Left renal cortex interstitium (tissue), 4 donors: ENCODE measurements at places on chromosomes 3 and 15. TPM values are rescaled to one million over a fixed set of nuclear protein-coding genes. Genes with fewer than 3 reads are reported as not detected.
A peak's percentile ranks its signal among the peaks of the same experiment; 100 is the strongest.

RASGRP1 gene
- polyA plus RNA-seq: 10.5 TPM

STAC gene
- polyA plus RNA-seq: 9.1 TPM

APEH gene
- polyA plus RNA-seq: 136 TPM

ANP32A gene
- 289 TPM for polyA plus RNA-seq

GP5 gene
- polyA plus RNA-seq: 0.56 TPM

C3orf80 gene
- polyA plus RNA-seq: 0.31 TPM

MYZAP gene
- 5.4 TPM for polyA plus RNA-seq

PSTPIP1 gene
- 2.4 TPM for polyA plus RNA-seq

PPP1R14D gene
- polyA plus RNA-seq: 0.99 TPM

MUC4 gene
- 1.5 TPM for polyA plus RNA-seq

RPL14 gene
- 1,587 TPM for polyA plus RNA-seq

RBP2 gene
- 0.44 TPM for polyA plus RNA-seq

MST1R gene
- polyA plus RNA-seq: 1.4 TPM

ZIC4 gene
- polyA plus RNA-seq: not detected

RTP3 gene
- not detected for polyA plus RNA-seq

CHRM5 gene
- polyA plus RNA-seq: 0.38 TPM

EPHB1 gene
- 5.9 TPM for polyA plus RNA-seq

GUCA1C gene
- 0.21 TPM for polyA plus RNA-seq

TUSC7 gene
- 0.11 TPM for polyA plus RNA-seq

PIK3CB gene
- polyA plus RNA-seq: 30.6 TPM

SERINC4 gene
- polyA plus RNA-seq: not detected

DNA sequence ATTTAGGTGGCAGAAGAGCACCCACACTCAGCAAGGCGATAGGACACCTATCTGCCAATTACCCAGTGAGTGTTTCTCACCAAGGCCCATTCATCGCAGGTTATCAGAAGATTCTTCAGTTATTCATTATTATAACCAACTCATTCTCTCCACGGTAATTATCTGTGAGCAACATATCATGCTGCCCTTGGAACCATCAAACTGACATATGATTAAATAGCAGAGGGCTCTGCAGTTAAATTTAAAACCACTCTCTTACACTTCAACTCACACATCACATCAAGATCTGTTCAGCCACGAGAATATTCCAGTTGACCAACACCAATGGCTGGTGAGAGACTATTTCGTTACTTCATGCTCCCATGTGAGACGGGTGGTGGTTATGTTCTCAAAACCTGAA is 489.3 kb downstream of the ERC2 start:
- DNase-seq: no peak

DNA sequence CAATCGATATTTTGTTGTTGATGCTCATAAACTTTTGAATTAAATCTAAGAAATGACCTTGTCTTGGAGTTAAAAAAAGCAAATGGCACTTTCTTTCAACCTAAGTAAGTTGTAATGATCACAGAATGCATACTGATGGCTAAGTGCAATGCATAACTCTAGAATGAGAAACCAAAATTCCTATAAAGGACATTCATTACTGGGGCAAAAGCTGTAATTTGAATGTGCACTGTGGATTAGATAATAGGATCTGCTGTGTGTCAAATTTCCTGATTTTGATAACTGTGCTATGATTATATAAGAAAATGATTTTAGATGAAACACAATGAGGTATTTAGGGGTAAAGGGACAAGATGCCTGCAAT is 14.3 kb downstream of the SIAH2 start:
- DNase-seq: no peak

- DNase-seq: no peak
These were observed 42.0 kb upstream of the CHRM5 start for GRCh38 chr15:33926260-33926659.

DNA sequence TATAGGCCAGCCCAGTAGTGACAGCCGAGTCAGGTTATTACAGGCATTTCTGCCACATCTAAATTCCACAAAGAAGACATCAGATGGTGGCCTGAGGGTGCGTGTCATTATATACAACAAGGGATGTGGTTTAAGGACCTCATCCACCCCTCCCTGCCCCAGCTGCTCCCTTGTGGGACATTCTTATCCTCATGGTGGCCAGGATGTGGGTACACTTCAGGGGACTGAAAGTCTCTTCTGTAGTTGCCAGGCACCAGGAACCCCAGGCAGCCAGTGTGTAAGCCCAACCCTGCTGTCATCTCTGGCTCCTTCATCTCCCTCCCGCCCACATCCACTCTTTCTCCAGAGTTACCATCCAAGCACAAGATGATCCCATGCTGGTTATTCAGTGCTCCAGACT is 224.9 kb upstream of the TOPAZ1 start:
- no peak for DNase-seq

DNA sequence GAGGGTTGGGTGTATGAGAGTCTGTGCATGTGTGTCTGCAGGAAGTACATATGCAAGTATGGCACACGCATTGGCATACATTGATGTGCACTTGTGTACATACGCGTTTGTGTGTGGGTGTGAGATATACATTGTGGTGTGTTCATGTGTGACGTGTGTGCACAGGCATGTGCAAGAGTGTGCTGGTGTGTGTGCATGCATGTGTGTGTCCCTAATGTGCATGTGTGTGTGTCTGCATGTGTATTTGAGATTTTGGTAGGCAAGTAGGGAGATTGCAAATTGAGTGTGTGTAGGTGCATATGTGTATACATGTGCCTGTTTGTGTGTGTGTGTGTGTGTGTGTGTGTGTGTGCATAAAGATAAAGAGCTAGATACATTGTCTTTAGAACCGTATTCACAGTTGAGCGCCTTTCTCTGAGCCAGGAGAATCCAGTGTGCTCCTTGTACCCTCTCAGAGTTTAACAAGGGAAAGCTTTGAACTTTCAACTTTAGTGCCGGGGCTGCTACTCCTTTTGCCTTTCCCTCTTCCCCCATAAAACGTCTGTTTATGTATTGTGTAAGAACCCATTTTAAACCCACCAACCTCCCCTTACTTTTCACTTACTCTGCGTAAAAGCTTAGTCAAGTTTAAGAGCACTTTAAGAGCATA is 152.4 kb upstream of the CHL1 start:
- DNase-seq: no peak

DNA sequence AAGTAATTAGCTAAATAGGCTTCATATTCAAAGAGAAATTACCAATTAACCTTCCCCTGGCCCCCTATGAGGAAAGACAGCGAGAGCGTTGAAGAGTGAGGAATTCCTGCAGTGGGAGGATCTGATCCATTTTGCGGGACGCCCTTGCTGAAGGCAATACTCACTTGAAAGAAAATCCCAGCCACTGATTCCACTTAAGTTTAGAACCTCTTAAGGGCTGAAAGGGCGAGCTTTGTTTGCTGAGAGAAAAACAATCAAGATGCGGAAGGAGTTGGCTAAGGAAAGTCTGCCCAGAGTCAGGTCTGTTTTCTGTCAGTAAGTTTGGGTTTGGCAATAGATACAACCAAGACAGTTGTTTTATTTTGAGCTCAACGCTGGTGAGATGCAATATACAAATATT is 102.8 kb upstream of the GBE1 start:
- DNase-seq: no peak

DNA sequence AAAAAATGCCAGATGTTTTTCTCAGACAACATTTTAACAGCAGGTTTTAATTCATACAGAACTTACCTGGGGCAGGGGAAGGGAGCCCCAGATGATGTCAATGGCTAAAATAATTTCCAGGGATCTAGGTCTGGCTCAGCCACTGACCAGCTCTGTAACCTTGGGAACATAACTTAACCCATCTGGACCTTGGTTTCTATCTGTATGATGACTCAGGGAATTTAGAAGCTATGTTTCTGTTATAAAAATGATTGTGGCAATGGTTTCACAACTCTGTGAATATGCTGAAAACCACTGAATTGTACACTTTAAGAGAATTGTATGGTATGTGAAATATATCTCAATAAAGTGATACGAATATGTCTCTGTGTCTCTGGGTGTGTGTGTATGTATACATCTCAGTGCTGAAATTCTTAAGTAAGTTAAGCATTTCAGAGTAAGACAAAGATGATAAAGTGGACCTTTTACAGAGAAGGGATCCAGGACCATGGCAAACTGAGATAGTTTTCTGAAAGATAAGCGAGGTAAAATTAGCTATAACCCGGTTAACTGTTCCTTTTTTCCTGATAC is 2.9 kb downstream of the SH3GL3 start:
- no peak for DNase-seq

DNA sequence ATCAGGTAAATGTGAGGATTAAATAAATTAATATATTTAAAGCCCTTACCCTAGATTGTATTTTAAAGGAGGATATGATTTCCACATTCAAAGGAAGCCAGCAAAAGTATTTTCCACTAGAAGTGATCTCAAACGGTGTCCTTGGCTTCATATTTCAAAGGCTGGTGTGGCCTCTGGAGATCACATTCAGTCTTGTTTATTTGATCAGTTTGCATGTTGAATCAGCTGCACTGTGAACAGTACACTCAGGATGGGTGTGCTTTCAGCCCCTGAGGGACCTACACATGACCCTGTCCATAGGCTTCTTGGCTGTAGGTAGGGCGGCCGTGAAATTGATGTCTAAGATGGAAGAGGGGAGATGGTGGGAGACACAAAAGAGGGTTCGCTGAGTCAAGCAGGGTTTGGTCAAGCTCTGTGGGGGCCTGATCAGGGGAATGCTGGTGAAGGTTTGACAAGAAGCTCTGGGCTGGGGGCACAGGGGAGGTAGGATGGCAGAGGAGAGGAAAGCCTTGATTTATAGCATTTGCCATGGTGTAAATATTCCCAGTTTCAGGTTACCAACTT is 21.9 kb downstream of the CYP8B1 start:
- no peak for DNase-seq

GRCh38 chr3:61448378-61448777 is 113.0 kb upstream of the PTPRG start:
- no peak for DNase-seq

DNA sequence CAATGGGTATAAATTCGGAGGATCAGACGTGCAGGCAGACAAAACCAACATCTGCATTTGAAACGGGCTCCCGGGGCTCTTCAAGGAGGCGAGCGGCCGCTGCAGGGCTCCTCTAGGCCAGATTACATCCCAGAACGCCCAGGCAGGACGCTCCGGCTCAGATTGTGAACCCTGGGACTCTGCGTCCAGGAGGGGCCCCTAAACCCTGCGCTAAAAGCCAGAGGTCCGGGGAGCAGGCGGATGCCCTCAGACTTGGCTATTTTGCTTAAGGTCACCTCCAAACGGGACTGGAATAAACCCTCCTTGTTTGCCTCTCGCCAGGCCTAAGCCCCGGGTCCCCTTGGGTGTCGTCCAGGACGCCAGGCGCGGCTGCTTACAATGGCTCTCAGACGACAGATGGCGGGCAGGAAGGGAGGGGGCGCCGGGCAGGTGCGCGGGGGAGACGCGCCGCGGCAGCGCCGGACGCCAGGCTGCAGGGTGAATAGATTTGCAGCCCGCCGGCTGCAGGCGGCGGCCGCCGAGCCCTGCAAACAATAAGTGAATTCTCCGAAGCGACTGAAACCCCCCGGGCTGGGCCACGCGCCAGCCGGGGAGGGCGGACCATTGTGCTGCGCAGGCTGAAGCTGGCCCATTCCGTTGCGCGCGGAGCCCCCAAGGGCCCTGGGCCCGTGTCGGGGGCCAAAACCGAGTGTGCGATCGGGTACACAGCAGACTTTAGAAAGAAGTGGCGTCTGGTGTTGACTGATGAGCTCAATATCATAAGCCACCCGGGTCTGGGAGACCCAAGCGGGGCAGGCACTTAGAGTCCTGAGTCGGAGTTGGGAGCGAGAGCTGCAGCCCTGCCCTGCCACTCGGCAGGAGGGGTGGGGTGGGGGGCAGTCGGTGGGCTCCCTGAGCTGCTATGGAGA is 32.3 kb upstream of the AMOTL2 start:
- no peak for DNase-seq

- no peak for DNase-seq
These were observed 53.0 kb upstream of the SLC6A1 start for GRCh38 chr3:10939556-10939955.

- no peak for DNase-seq
These were observed 95.7 kb upstream of the SLC2A2 start for GRCh38 chr3:171122240-171122639.

DNA sequence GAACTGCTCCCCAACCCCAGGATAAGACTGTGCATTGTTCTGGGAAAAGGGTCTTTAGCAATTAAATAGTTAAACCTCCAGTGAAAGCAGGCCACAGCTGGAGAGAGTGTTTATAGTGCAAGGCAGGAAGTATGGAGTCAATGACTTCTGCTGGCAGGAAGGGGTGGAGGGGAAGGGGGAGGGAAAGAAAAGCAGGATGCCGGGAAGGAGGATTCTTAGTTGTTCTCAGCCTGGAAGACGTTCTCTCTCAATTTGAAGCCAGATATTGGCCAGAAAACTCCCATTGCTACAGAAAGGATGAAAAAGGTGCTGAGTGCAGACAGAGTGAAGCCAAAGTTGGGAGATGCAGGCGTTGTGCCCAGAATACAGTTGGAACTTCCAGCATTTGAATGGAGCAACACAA is 35.7 kb upstream of the ACTL6A start:
- peak; percentile 63 for DNase-seq

GRCh38 chr3:168973206-168973605 is 690.3 kb downstream of the MECOM start:
- no peak for DNase-seq

GRCh38 chr3:148879256-148879655 is 14.2 kb downstream of the CPA3 start:
- DNase-seq: no peak

DNA sequence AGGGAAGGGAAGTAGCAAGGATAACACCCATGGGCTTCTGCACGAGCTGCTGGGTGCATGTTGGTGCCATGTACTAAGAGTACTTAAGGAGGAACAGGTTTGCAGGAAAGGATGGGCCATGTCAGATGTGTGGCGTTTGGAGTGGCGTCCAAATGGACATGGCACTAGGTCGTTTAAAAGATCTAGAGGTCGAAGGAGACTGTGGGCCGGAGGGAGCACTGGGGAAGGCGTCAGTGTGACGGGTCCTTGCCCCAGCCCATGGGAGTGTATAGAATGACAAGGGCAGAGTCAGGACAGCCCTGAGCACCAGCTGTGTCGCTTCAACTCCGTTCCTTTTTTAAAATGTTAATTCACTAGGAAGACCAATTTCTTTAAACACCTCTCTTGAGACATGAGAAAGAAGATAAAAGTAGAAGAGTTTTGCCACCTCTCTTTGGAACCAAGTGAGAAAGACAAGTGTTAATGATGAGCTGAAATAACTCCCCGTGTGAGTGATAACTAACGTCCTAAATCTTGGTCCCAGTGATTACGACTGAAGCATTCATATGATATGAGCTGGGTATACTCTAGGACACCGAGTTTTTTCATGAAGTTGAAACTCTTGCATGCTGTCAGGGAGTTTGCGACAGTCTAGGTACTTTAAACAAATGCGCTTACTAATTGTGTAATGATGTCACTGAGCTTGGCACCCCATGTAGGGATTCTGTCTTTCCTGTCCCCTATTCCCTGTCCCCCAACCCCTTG is 23.8 kb downstream of the LYSMD4 start:
- no peak for DNase-seq

GRCh38 chr15:73941044-73941443 is 14.8 kb downstream of the LOXL1 start:
- no peak for DNase-seq

GRCh38 chr15:76823890-76824289 is 81.2 kb downstream of the SCAPER start:
- no peak for DNase-seq
